ENCODE measurements at places on chromosomes 3 and 15. TPM values are rescaled to one million over a fixed set of nuclear protein-coding genes. Genes with fewer than 3 reads are reported as not detected.

The CLDN18 gene
- total RNA-seq, result not detected

The FBXO40 gene
- not detected for total RNA-seq

The CHRNA3 gene
- total RNA-seq, result not detected

The CHRFAM7A gene
- total RNA-seq, result under 0.01 TPM

The SLC51B gene
- not detected for total RNA-seq

The HESX1 gene
- total RNA-seq, result not detected

The MASP1 gene
- total RNA-seq, result 25.5 TPM

The CCR9 gene
- total RNA-seq, result not detected

The HYAL3 gene
- 5.3 TPM for total RNA-seq
